Stimulated activated CD4-positive, alpha-beta T cell treated with anti-CD3 and anti-CD28 coated beads, Interleukin-4, amount 100 ng/mL, for 48 hours (primary cell): ENCODE measurements at places on chromosomes 13 and 19.
A peak's percentile ranks its signal among the peaks of the same experiment; 100 is the strongest.

GRCh38 chr13:99932912-99933311, 38.7 kb downstream of the ZIC5 start:
- DNase-seq = no peak

GRCh38 chr13:40553356-40553755, 113.1 kb downstream of the FOXO1 start:
- no peak for DNase-seq

GRCh38 chr19:47379381-47379938, 30.3 kb downstream of the DHX34 start:
- no peak for DNase-seq

- no peak for DNase-seq
These were observed 8.7 kb upstream of the INSL3 start for GRCh38 chr19:17829855-17830566.

- DNase-seq = no peak
These were observed 128.4 kb downstream of the KATNAL1 start for GRCh38 chr13:30178976-30179375.

DNA sequence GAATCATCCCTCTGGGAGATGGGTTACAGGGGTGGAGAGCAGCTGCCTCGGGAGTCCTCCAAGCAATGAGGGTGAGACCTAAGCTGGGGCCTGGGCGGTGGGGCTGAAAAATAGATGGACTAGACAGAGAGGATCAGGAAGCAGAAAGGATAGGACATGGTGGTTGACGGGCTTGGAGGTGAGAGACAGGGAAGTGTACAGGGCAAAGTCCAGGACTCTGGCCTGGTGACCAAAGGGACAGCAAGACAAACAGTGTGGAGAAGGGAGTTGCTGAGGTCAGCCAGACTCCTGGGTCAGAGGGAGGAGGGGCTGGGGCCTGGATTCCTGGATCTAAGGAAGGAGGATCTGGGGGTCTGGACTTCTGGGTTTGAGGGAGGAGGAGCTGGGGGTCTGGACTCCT, 5.5 kb downstream of the PHLDB3 start:
- DNase-seq = no peak

GRCh38 chr19:12331211-12331941, 2.1 kb downstream of the ZNF563 start:
- peak; percentile 70 for DNase-seq

DNA sequence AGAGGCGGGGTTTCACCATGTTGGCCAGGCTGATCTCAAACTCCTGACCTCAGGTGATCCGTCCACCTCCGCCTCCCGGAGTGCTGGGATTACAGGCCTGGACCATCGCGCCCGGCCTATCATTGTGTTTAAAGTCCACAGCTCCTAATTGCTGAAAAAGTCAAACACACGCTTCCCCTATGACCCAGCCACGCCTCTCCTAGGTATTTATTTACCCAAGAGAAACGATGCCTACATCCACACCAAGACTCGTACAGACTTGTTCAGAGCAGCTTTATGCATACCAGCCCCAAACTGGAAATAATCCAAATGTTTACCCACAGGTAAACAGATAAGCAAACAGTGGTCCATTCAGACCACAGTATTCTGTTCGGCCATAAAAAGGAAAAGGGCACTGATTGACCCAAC, 15.1 kb downstream of the ZNRF4 start:
- DNase-seq = no peak

DNA sequence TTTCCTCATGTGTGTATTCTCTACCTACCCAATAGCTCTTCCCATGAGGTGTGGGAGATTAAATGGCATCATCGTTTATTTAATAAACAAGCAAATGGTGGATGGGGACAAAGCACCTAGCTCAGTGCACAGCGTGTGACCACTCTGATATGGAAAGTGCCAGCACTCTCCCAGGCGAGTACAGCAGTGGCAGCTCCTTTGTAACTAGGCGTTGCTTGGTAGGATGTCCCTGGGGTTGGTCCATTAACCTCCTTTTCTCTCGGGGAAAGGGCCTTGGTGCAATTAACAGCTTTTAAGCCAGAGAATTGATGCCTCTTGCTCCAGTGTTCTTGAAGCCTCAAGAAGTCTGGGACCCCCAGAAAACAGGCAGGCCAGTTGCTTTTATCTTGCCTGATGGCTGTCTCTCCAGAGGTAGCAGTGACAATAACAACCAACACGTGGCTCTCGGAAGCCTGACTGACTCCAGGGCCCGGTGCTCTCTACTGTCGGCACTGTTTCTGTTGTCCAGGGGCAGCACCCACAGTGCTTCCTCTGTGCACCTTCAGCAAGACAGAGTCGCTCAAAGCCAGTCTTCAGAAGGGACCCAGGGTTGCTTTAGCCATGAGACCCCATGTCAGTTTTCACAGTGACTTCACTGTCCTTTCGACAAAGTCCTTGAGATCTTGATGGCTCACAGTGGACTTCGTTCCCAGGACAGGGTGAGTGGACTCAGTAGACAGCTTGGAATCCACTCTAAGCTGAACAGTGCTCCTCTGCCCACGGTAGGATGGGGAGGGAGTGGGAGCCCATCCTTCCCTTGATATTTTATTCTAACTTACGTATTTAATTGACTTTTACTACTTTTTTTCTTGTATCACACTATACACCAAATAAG, 33.9 kb upstream of the NPAS1 start:
- no peak for DNase-seq

GRCh38 chr13:51781246-51782022, 22.5 kb downstream of the DHRS12 start:
- DNase-seq = no peak

DNA sequence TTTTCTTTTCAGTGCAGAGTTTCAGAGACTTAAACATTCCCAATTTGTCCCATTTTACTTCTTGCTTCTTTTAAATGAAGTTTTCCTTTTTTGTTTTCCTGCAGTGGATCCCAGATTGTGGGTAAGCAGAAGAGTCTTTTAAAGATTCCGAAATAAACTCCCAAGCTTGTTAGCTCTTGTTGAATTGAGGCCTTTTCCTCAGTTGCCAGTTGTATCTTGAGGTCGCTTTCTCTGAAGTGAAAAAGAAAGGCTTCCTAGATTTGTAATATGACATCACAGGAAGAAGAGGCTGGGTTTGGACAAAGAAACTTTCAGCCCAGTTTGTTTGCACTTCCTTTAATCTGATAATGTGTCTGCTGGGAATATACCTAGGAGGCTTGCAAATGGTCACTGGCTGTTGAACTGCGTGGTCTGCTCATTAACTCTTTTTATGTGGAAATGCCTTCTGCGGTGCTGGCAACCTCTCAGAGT, at the start of gene LPAR6:
TSS of gene LPAR6 (minus strand) at position 233 of the 471 bp plus-strand sequence. CDS start 690 bp downstream, outside the sequence.
- no peak for DNase-seq

- DNase-seq = no peak
These were observed 20.6 kb downstream of the PCDH8 start for GRCh38 chr13:52827839-52828238.

DNA sequence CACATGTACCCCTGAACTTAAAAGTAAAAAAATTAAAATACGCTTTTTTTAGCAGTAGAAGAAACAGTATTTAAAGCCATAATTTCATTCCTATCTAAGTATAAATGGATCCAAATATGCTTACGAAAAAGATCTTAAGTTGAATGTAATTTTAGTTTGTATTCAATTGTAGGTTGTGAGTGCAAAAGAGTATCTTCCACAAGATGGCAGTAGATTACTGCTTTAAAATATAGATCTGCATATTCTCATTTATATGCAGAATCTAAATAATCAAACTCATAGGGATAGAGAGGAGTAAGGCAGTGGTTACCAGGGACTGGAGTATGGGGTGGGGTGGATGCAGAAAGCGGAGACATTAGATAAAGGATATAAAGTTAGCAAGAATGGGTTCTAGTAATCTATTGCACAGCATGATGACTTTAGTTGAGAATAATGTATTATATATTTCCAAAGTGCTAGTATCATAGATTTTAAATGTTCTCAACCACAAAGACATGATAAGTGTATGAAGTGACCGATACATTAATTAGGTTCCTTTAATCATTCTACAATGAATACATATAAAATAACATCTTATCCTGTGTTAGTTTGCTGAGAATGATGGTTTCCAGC, 14.2 kb downstream of the OR7A17 start:
- no peak for DNase-seq

DNA sequence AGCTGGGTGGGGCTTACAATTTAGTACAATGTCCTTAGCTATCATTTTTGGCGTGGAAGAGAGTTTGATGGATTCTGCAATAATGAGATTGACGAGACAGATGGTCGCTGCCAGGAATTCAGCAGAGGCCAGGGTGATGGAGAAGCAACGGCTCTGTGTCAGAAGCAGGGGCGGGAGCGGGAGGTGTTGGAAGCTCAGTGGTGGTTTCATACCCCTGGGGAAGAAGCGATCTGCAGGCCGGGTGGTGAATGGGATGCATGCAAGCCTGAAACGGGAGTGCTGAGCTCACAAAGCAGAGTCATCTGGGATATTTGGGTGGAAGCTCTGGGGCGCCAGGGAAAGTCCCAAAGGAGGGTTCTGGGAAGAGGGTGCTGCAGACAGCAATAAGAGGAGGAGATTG, 370.8 kb downstream of the ZNF536 start:
- no peak for DNase-seq

- DNase-seq = no peak
These were observed 628 bp downstream of the BEST2 start for GRCh38 chr19:12752056-12752781.

- DNase-seq = no peak
These were observed 65.6 kb downstream of the UFM1 start for GRCh38 chr13:38415233-38415632.

DNA sequence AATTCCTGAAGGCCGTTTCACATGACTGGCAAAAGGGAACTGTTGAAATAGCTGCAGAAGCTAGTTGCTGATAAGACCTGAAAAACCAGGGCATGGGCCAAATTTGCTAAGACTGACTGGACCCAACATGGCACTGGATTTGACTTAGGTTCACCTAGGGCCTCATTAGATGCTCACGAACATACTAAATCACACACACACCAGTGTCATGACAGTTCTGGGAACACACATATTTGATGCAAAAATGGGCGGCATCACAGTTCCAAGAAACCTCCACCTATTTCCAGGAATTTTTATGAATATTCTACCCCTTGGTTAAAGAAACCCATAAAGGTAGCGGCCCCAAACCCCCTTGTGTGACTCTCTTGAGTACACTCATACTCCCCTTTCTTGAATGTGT, 99.6 kb upstream of the OBI1 start:
- no peak for DNase-seq

DNA sequence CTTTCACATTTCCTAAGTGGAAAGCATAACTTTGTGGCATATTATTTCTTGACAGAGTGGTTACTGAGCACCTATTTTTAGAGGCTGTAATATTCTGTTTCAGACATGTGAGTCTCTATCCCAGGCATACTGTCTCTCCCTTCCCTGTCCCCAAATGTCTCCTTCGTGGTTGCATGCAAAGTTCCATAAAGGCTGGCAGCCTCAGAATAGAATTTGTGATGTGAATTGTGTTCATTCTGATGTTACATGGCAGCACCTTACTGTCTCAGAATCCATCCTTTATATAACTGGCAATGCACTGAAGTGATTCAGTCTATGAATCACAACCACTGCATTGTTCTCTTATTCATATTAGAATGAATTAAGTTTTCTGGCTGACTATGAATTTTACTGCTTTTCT, 89.0 kb upstream of the SLC7A1 start:
- no peak for DNase-seq

- no peak for DNase-seq
These were observed 107.3 kb downstream of the GADD45B start for GRCh38 chr19:2582984-2583956.

- no peak for DNase-seq
These were observed 48.9 kb upstream of the LRCH1 start for GRCh38 chr13:46504036-46504435.

GRCh38 chr13:38398711-38399493, 49.3 kb downstream of the UFM1 start:
- no peak for DNase-seq

GRCh38 chr19:17337675-17338432, 501 bp downstream of the GTPBP3 start:
- DNase-seq = no peak

DNA sequence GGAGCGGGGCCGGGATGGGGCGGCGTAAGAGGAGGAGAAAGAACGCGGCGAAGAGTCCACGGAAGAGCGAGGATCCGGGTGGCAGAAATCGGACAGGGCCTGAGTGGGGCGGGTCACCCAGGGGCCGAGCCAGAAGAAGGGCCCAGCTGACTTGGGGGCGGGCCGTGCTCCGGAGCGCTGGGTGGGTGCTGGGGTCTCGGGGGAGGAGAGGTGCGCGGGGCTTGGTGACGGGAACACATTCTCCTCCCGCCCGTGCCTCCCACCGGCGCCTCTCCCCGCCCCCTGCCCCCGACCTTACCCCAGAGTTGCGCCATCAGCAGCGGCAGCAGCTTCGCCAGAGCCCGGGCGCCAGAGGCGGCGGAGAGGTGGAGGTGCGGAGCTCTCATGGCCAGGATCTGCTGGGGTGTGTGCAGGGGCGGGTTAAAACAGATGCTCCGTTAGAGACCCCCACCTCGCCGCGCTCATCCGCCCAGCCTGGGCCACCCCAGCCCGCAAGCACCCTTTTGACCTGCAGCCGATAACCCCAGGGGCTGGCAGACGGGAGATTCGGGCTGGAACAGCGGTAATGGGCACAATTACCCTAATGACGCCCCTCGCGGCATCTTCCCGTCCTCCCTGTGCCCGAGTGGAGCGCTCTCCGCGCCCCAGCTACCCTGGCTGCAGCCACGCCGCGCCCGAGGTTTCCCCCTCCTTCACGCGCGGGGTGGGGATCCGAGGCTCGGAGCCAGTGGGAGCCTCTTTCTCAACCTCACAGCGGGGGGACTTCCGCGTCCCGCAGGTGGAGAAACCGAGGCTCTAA, 565 bp downstream of the KLK10 start:
- no peak for DNase-seq

DNA sequence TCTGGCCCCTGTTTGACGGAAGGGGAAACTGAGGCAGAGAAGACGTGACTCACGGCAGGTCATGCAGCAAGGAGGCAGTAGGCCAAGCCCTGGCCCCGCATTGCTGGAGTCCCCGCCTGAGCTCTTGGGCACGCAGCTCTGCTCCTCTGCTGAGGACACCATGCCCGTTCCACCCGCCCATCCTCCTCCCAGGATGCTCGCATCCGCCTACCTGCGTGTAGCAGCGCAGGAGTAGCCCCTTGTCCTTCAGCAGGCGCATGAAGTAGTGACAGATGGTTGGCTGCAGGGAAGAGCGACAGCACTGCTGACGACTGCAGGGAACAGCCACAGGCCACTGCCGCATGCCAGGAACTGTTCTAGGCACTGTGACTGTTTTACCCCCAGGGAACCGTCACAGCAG, 10.5 kb downstream of the SIRT2 start:
- DNase-seq = no peak

- no peak for DNase-seq
These were observed 31.2 kb downstream of the KATNAL1 start for GRCh38 chr13:30276178-30276577.

- DNase-seq = no peak
These were observed 1.7 kb upstream of the CADM4 start for GRCh38 chr19:43641333-43641732.

DNA sequence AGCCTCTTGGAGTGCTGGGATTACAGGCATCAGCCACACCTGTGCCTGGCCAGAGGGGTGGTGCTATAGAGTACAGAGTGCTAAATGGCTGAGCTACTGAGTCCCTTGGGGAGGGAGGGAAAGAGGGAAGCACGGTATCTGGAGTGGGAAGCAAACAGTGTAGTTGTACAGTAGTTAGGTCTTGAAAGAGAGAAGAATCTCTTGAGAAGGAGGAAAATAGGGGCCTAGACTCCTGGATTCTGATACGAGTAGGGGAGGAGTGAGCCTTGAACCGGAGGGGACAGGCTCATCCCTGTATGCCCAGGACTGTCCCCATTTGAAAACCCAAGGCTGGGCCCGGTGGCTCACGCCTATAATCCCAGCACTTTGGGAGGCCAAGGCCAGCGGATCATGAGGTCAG, 5.1 kb downstream of the MYADM start:
- no peak for DNase-seq
